NCI-H187 treated with DMSO at 0.1 percent for 48 hours (cell line): ENCODE measurements at places on chromosomes 3 and 15.

DNA sequence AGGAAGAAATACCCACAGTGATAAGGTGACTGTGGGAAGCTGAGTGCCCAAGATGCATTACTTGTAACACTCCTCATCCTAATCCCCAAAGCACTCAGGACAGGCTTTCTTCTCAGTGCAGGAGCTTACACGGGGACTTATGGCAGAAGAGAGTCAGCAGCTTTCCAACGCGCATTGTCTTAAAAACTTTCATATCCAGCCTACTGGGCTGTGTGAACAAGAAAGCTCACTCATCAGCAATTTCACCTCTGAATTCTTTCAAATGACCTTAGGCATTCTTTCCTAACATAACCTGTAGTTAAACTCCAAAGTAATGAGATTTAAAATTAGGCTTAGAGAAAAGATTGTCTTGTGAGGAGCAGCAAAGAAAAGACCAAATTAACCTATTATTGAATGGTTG, 132.3 kb downstream of the KCNAB1 start:
- no peak for DNase-seq

- DNase-seq: no peak
These were observed at the start of gene DPH6 for GRCh38 chr15:35545824-35546510. DPH6 (minus strand) TSS chr15:35546165; CDS start chr15:35546141, 24 bp downstream.

DNA sequence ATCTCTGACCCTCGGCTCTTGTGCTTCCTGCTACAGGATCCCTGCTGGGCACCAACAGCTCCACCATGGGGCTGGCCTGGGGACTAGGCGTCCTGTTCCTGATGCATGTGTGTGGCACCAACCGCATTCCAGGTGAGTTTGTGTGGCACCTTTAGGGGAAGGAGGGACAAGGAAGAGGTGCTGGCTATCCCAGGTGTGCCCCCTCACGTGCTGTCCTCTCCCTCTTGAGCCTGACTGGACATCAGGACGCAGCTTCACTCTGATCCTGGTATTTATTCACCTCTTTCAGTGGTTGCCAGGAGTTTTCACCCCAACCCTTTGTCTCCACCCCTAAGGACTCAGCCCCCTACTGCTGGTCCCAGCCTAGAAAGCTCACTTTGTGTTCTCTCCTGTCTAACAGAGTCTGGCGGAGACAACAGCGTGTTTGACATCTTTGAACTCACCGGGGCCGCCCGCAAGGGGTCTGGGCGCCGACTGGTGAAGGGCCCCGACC, 960 bp downstream of the THBS1 start:
- no peak for DNase-seq

DNA sequence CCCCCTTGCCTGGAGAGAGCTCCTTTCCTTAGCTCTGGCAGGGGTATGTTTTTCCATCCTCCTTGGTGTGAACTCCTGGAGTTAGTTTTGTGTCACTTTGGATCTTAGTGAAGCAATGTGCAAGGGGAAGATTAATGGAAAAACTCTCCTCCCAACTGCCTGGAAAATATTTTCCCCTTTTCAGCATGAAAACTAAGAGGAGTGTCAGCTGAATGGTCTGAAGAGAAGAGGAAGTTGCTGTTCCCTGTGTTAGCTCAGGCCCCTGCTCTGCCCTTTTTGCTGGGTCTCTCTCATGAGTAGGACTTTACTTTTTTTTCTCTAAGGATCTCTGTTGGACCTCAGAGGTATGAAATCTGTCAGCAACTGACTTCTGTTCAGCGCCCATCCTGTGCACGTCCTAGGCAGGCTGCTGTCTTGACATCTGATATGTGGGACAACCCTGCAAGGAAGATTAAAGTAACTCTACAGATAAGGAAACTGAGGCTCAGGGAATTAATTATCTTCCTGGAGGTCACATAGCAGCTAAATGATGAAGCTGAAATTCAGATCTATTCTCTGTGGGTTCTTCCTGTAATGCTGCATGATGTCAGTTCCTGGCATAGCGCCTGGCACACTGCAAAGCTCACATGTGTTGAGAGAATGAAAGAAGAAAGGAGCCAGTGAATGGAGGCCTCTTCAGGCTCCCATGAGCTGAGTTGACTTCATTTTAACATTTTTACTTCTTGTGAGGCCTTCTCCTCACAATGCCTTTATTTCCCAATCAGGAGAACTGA, 109.7 kb upstream of the GALNT15 start:
- no peak for DNase-seq
